Hippocampal formation (tissue), 2 donors: ENCODE measurements at places on chromosomes 1 and 21.
A peak's percentile ranks its signal among the peaks of the same experiment; 100 is the strongest.

GRCh38 chr1:152743371-152744145, 14.3 kb upstream of the KPRP start:
- DNase-seq = no peak

- no peak for DNase-seq
Observed at GRCh38 chr1:197041486-197042353, 25.3 kb downstream of the F13B start.

GRCh38 chr1:147541672-147542568, 619 bp downstream of the BCL9 start:
- DNase-seq = peak; percentile 68

- DNase-seq = peak; percentile 70
Observed at GRCh38 chr1:156383023-156383422, 14.0 kb downstream of the RHBG start.

DNA sequence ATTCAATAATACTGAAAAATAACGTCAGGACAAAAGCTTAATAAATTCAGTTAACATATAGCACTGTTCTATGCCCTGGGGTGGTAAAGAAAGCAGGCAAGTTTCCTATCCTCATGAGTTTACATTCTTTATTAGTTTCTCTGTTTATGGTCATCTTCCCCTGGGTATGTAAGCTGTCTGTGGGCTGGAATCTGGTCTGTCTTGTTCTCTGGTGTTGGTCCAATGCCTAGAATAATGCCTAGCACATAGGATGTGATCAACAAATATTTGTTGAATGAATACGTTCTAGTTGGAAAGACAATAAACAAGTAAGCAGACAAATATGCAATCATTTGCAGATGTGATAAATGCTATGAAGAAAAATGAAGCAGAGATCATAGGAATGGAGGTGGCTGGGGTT, 7.2 kb upstream of the IGSF3 start:
- DNase-seq = no peak

GRCh38 chr1:108880850-108881249, 4.1 kb downstream of the GPSM2 start:
- no peak for DNase-seq

DNA sequence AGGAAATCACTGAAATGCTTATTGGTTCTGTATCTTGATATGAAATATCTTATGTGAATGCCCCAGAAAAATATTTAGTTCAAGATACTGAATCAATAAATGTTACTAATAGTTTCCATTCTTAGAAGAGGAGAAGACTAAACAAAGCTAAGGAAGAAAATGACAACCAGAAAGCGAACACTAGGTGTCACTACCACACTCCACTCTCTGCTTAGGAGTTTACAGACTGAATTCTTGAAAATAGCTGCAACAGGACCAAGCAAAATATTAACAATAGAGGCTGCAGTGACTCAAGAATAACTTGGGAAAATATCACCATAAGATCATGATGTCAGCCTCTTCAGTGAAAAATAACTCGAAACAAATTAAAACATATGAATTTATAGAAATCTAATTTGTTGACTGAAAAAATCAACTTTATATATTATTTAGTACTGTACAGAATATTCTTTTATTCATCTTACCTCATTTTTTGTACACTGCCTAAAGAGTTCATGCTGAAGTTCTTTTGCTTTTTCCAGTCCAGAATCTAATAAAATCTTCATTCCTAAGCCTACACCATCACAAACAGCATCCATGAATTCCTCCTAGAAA, 61.6 kb downstream of the KIF14 start:
- no peak for DNase-seq

DNA sequence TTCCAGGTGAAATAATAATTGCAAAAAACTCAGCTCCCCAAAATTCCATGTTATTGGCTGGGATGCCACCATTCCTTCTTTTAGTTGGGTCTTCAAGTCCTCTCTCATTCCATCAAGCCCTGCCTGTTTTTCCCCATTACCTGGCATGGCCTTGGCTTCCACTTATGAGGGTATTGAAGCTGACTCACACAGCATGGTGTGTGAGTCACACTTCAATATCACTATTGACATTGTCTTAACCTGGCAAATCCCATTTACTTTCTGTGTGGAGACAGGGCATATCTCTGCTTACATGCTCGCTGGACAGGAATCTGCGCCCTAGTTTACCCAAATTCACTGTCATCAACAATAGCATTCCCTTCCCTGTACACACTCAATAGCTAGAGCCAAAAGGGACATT, 1806.8 kb downstream of the BRINP3 start:
- no peak for DNase-seq

- no peak for DNase-seq
Observed at GRCh38 chr1:223417444-223417843, 24.2 kb downstream of the CCDC185 start.

DNA sequence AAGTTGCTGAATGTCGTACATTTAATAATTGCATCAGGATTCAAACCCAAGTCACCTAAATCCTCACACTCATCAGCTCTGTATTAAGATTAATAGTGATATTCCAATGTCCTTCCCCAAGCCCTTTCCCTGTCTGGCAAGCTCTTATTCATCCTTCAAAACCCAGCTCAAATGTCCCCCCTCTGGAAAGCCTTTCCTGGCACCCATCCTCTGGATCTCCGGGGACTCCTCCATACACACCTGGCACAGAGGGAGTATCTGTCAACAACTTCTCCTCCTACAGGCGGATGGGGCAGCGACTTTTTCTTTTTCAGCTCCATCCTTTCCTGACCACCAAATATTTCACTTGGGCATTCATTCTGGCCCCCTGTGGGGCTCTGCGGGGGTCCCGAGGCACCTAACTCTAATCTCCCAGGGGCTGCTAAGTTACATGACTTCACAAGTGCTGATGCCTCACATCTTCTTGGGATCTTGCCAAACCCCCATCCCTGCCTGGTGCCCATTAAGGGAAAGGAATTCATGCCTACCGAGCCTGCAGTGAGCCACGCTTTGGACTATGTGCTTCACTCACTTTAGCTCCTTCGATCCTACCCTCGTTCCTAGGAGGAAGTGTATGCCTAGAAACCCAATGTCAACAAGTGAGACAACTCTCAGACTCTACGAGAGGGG, 15.2 kb downstream of the TINAGL1 start:
- no peak for DNase-seq

GRCh38 chr1:34831721-34832246, 27.8 kb downstream of the SMIM12 start:
- no peak for DNase-seq

- DNase-seq = no peak
Observed at GRCh38 chr21:45517249-45518065, 24.8 kb downstream of the SLC19A1 start.

DNA sequence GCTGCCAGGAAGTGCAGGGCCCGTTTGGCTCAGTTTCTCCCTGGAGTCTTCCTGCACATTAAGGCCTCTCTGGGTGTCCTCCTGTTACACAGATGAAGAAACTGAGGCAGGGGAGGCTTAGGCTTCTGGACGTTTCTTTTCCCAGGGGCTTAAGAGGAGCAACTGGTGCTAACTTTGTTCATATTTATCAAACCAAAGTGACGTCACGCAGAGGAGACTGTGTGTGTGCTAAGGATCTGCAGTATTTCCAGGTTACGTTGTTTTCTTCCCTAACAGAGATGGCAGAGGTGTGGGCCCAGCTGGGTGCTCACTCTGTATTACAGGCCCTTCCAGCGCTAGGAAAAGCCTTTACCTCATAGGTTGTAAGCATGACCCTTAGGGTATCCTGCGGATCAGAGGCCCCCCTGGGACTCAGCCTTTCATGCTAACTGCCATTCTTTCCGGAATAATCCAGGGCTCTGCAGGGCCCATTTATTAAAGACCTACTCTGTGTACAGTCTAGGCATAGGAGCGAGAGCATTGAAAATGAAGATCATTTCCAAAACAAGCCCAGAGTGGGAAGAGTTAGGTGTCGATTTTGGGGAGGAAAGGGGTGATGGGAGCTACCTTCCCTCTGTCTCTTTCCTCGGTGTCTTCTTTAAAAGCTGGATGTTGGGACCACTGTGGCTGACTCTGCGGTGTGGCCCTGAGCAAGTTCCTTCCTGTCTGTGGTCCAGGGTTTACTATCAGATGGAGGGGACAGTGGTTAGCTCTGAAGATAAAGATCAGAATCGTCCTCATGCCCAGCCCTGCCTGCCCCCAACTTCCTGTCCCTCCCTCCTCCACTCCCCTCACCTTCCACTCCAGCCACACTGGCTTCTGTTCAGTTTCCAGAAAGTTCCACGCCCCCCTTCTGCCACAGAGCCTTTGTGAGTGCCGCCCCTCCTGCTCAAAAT, 4.6 kb downstream of the AGTRAP start:
- no peak for DNase-seq

DNA sequence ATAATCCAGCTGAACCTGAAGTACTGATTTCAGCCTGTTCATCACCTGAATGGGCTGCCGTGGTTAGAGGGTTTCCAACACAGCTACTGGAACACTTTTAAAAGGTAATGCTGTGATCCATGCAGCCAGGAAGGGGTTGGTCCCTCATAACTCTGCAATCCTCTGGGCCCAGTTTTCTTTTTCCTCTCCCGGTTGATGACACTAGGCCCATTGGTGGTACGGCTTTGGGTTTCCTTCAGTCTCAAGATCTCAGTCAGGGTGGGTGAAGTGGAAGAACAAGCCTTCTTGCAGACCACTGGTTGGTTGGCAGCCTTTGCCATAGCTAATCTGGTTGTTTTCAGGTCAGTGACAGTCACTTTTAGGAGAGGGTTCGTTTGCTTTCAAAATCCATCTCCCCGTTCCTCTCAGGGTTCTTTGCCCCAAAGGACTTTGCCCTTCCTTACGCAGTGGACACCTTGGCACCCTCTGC, 502 bp upstream of the SLC35A3 start:
- DNase-seq = no peak

- no peak for DNase-seq
Observed at GRCh38 chr1:27137544-27138075, 17.3 kb downstream of the SLC9A1 start.

- DNase-seq = no peak
Observed at GRCh38 chr21:42071146-42071737, at the start of gene UMODL1. Gene UMODL1, plus strand, starts transcription at chr21:42071317. Its CDS starts 0 bp downstream, at chr21:42071317.

GRCh38 chr1:222370913-222371675, 176.8 kb downstream of the HHIPL2 start:
- DNase-seq = no peak

- DNase-seq = no peak
Observed at GRCh38 chr1:3525551-3526482, 71.4 kb downstream of the ARHGEF16 start.

GRCh38 chr1:155006601-155007101, 4.0 kb downstream of the ZBTB7B start:
- no peak for DNase-seq

GRCh38 chr1:42944246-42944928, 14.3 kb downstream of the SLC2A1 start:
- peak; percentile 25 for DNase-seq

GRCh38 chr1:2082064-2082463, 31.9 kb downstream of the PRKCZ start:
- DNase-seq = no peak

- no peak for DNase-seq
Observed at GRCh38 chr1:31297277-31298247, 730 bp downstream of the ZCCHC17 start.

GRCh38 chr1:27004471-27005165, 8.0 kb downstream of the TENT5B start:
- DNase-seq = no peak

- peak; percentile 74 for DNase-seq
Observed at GRCh38 chr1:11645670-11646265, 8.5 kb downstream of the FBXO2 start.

DNA sequence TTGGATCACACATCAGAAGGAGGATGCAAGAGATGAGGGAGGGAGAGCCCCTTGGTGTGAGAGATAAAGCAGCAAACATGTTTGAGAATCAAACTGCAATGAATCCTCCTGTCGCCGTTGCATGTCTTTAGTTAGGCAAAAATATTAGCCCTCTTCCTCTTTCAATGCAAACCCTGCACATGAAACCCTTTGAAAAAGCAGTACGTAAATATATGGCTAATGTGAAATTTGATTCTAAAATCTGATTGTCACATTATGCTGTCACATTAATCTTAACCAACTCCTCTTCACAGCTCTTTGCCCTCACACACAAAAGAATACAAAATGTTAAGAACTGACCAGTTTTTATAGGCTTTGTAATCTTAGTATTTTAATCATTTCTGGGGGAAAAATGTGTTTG, 63.4 kb downstream of the WDR64 start:
- no peak for DNase-seq

- no peak for DNase-seq
Observed at GRCh38 chr1:46011121-46011695, 121.2 kb downstream of the PIK3R3 start.

DNA sequence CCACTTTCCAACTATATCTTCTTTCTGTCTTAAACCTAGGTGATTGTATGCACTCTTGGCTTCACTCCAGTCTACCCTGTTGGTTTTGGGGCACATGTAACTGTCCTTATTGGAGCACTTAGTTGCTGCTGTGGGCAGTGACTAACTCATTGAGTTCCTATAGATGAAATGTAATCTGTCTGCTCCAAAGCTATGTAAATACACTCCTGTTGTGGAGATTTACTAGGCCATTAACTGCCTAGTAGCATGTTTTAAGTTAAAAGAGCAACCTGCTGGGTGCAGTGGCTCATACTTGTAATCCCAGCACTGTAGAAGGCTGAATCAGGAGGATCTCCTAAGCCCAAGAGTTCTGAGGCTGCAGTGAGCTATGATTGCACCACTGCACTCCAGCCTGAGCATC, 137.6 kb downstream of the ZMYM4 start:
- no peak for DNase-seq

DNA sequence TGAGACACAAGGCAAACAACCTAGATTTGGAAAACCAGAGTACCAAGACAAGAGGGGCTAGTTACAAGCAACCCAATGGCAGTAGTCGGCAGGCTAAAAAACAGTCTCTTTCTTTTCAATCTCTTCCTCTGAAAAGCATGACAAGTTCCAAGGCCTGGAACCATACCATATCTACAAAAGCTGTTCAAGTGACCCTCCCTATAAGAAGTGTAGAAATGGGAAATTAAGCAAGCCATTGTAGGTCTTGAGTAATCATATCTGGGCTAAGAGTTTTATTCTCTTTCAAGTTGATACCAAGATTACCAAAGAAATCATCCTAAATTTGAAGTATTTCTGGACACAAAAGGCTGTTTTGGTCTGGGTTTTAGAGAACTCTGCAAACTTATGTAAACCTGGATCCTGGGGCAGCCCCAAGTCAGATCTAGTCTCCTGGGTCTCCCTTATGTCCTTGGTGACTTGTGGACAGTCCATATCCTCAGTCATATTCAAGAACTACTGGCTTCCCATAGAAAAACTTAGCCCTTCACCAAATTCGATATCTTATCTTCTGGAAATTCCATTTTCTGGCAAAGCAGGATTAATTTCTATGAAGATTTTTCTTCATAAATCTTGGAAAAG, 24.7 kb downstream of the FMO3 start:
- DNase-seq = no peak

DNA sequence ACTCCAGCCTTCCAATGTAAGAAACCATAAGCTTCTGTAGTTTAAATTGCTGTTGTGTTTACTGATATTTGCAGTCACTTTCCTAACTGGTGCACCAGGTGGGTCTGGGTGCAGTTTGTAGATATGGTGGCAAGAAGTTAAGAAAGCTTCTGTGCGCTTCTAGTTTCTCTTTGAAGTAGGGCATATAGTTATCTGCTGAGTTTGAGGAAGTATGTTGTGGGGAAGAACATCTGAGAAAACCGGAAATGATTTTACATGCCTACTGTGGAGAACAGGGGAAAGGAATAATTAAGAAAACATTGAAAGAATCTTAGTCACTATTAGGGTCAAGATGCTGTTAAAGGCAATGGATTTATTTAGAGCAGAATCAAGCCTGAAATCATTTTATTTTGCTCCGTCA, 14.9 kb upstream of the SLC44A5 start:
- DNase-seq = no peak
